ENCODE measurements at places on chromosomes 12 and 14.

DNA sequence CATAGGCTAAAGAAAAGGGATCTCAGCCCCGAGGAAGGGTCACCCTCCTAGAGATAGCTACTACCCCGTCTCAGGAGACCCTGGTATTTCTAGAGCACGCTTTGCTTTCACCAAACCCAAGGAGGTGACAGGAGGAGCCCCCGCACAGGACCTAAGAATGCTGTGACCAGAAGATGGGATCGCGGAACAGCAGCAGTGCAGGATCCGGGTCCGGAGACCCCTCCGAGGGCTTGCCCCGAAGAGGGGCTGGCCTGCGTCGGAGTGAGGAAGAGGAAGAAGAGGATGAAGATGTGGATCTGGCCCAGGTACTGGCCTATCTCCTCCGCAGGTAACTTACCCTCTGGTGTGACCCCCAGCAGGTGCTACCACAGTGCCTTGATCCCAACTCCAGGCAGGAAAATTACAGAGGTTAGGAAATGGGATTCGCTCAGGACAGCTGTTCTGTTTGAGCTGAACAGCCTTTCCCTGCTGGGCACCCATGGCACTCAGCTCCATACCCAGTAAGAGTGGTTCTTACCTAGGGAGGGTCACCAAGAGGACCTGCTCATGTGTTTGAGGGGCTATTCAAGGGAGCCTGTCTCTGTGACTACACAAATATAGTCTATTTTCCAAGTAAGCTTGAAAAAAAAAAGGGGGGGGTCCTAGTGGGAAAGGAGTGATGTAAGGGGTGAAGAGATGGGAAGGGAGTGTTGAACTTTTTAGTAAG, 826 bp upstream of the NRL start:
- no peak for DNase-seq

DNA sequence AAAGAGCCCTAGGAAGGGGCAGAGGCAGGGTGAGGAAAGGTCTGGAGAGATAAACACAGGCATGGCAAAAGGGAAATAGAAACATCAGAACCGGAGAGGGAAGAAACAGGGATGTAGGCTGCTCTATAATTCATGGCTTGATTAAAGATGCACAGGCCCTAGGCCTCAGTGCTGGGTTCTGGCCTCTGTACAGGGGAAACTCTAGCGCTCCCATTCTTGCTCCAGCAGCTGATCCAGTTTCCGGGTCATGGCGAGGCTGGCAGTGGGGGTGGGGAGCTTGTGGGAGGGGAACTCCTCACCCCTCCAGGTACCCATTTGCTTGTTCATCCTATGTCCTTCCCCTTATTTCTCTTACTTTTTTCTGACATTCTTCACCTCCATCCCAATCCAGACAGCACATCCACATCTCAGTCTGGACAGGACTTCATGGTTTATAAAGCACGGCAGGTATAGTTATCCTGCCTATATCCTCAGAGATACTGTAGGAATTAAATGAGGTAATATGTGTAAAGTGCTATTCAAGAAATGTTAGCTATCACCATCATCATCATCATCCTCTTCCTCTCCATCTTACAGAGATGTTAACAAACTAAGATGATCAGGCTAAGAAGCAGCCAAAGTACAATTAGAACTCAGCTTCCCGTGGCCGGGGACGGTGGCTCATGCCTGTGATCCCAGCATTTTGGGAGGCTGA, 8.0 kb upstream of the GPR84 start:
- no peak for DNase-seq

DNA sequence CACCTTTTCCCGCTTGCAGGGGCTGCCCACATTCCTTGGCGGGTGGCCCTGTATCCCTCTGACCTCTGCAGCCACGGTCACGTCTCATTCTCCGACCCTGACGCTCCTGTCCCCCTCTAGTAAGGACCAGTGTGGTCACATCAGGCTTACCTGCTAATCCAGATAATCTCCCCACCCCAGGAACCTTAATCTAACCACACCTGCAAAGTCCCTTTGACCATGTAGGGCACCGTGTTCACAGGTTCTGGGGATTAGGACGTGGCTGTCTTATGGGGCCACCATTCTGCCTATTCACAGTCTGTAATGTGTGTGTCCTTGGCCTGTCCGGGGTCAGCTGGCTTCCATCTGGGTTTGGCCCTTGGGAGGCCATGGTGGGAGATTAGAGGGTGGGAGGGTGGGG, 368.9 kb downstream of the AACS start:
- no peak for DNase-seq

- DNase-seq: no peak
Observed at GRCh38 chr12:109716512-109717389, 3.1 kb downstream of the FAM222A start.
